Sigmoid colon (tissue), 7 donors: ENCODE measurements at places on chromosomes 1 and 21. TPM values are rescaled to one million over a fixed set of nuclear protein-coding genes. Genes with fewer than 3 reads are reported as not detected.

RHEX gene
- not detected for total RNA-seq

- no peak overlapping the region for H3K4me3 ChIP-seq
- no peaks in the 10 kb centered on the region for H3K36me3 ChIP-seq
- no peaks in the 10 kb centered on the region for H3K4me1 ChIP-seq
- no peak for DNase-seq
- no peak overlapping the region for H3K27ac ChIP-seq
Measured at GRCh38 chr1:210373628-210373877, 44.9 kb downstream of the HHAT start.

DNA sequence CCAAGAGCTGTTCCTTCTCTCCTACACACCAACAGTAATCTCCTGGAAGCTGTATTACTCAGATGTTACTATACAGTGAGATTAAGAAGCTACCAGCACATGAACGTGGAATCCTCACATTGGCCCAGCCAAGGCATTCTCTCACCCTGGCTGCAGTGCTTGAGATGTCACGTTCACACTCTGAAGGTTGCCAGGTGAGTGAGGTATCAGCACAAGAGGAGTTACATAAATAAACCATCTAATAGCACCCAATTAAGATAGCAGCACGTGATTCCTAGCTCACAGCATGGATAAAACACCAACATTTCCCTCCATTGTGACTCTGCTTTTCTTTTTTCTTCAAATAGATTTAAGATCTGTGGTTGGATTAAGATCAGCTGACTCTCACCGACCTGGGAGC lies 182.8 kb downstream of the PLPP3 start:
- no peaks in the 10 kb centered on the region for H3K4me1 ChIP-seq
- no peak overlapping the region for H3K4me3 ChIP-seq
- H3K27me3 ChIP-seq: no peaks in the 10 kb centered on the region
- DNase-seq: no peak

- DNase-seq: no peak
- no peaks in the 10 kb centered on the region for H3K4me1 ChIP-seq
- no peaks in the 10 kb centered on the region for H3K36me3 ChIP-seq
- H3K27me3 ChIP-seq: peaks cover 6% of the 10 kb centered on the region
- H3K4me3 ChIP-seq: no peak overlapping the region
Measured at GRCh38 chr1:29642519-29642918, 406.2 kb downstream of the PTPRU start.

DNA sequence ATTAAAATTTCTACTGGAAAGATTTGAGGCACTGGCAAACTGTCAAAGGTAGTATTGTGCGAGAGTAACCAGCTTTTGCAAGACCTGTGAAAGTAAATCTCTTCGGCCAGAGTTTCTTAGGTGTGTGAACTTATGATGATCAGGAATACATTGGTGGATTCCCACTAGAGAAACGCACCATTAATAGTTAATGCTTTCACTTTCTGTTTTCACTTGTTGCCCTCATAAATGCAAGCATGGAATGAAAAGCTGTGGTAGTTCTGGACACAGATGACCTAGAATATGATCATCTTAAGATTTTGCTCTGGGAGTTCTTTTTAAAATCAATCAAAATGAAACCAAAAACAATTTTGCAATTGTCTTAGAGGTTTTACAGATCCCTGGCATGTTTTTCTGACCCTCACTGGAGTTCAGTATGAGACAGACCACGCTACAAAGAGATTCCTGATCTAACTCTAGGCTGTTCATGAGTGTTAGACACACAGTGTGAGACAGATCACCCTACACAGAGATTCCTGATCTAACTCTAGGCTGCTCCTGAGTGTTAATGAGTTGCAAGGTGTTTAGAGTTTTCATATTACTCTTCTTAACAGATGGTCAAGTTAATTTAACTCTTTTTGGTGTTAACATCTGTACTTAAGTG lies 98.8 kb downstream of the SDCCAG8 start:
- no peak for DNase-seq
- peak overlapping the region; percentile 37 for H3K27ac ChIP-seq
- H3K36me3 ChIP-seq: no peaks in the 10 kb centered on the region

- H3K36me3 ChIP-seq: no peaks in the 10 kb centered on the region
- no peak overlapping the region for H3K27ac ChIP-seq
- H3K27me3 ChIP-seq: peaks cover 3% of the 10 kb centered on the region
- DNase-seq: no peak
Measured at GRCh38 chr1:11529330-11529729, 50.4 kb downstream of the DISP3 start.

- no peak overlapping the region for H3K27ac ChIP-seq
- no peaks in the 10 kb centered on the region for H3K36me3 ChIP-seq
- no peaks in the 10 kb centered on the region for H3K27me3 ChIP-seq
- H3K4me1 ChIP-seq: no peaks in the 10 kb centered on the region
- H3K4me3 ChIP-seq: no peak overlapping the region
Measured at GRCh38 chr1:237411621-237412020, 369.6 kb downstream of the RYR2 start.

DNA sequence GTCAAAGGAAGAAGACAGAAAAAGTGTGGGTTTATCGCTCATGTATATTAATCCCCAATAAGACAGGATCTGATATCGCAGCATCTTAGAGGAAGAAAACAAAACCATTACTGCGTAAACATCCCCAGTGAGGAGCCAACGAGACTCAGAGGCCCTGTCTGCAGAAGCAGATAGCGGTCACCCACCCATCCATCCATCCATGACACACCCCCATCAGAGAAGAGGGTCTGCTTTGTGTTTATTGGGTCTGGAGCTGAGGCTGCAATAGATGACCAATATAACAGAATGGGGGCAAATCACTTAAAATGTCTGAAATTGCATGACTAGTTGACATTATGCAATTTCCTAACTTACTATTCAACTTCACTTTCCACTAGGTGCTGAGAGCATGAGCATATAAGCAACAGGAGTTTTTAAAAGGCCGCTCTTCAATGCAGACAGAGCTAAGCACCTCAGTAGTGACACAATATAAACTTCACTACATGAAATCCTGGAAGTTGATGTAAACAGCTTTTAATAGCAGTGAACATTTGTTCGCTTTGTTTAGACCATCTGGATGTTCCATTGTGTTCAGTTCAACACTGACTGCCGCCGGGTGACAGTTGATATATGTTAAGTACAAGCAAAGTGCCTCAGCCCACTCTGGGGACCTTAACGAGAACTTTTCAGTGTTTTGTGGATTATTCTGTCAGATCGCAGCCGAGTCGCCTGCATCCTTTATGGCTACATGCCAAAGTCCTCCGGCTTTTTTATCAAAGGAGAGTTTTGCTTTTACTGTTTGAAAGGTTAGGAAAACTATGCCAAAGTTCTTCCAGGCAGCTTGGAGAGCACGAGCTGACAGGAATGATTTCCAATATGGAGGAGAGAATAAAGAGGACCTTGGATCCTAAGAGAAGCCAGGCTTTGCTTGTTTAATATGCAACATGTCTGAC lies 167.5 kb downstream of the ZNF281 start:
- H3K27ac ChIP-seq: peak overlapping the region; percentile 59
- no peak for DNase-seq
- H3K36me3 ChIP-seq: no peaks in the 10 kb centered on the region
- no peaks in the 10 kb centered on the region for H3K27me3 ChIP-seq
- H3K4me1 ChIP-seq: peaks cover 12% of the 10 kb centered on the region
- H3K4me3 ChIP-seq: peak overlapping the region; percentile 38

ANKRD45 gene
- 0.71 TPM for total RNA-seq

DNA sequence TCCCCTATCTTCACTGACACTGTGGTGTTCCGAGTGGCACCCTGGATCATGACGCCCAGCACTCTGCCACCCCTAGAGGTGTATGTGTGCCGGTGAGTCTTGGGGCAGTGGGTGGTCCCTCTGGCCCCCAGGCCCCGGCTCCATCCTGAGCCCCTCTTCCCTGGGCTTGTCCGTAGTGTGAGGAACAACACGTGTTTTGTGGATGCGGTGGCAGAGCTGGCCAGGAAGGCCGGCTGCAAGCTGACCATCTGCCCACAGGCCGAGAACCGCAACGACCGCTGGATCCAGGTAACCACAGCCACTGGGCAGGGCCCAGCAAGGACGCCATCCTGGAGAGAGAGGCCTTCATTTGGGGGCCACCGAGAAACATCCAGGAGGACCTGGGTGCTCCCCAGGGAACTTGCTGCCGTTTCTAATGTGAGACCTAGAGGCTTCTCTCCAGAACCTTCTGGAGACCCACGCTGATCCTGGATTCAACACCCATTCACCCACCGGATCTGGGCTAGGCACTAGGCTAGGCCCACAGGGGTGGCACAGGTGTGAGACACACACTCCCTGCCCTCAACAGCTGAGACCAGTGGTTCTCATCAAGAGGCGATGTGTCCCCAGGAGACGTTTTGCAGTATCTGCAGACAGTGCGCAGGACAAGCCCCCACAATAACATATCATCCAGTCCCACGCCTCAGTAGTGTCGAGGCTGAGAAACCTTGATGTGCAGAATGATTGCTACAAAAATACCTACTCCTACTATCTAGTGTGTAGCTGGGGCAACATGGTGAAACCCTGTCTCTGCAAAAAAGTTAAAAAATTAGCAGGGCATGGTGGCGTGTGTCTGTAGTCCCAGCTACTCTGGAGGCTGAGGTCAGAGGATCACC lies 22.2 kb downstream of the PADI3 start:
- H3K4me1 ChIP-seq: no peaks in the 10 kb centered on the region
- no peak overlapping the region for H3K27ac ChIP-seq
- H3K27me3 ChIP-seq: no peaks in the 10 kb centered on the region
- no peaks in the 10 kb centered on the region for H3K36me3 ChIP-seq

DNA sequence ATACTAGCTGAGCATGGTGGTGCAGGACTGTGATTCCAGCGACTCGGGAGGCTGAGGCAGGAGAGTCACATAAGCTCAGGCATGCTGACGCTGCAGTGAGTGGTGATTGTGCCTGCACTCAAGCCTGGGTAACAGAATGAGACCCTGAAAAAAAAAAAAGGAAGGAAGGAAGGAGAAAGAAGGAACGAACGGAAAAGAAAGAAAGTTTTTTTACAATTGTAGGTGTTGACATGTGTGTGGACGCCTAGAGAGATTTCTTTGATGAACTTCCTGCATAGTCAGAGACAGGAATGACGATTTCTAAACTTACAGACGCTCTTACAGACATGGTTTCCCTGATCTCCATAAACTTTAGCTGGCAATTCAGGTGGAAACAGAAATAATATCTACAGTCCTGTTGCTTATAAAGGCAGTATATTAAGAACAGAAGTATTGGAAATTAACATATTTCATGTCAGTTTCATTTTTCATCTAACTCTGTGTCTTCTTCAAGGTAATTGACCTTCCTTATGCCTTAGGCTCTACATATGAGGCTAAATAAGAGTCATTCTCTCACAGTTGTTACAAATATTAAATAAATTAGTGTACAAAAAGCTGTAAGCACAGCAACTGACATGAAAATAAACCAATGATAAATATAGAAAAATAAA lies 4.1 kb downstream of the SAMSN1 start:
- no peaks in the 10 kb centered on the region for H3K27me3 ChIP-seq
- no peak for DNase-seq
- H3K36me3 ChIP-seq: no peaks in the 10 kb centered on the region
- H3K4me1 ChIP-seq: no peaks in the 10 kb centered on the region

DNA sequence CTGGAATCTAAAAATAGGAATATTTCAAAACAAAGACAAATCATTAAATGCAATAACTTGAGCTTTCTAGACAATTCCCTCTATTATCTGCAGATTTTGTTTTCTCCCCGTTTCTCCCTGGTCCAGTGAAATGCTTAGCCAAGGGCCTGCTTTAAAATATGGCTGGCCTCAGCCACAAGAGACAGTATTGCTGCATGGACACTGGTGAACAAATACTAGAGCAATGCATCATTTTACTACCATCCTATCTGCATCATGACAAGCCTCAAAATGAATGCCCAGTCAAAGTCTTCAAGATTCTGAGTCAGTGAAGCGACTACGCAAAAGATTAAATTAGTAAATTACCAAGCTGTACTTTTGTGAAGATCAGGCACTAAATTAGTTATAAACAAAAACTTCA lies 80.5 kb downstream of the ENAH start:
- DNase-seq: no peak
- no peaks in the 10 kb centered on the region for H3K27me3 ChIP-seq
- no peak overlapping the region for H3K4me3 ChIP-seq
- H3K27ac ChIP-seq: no peak overlapping the region
- H3K4me1 ChIP-seq: no peaks in the 10 kb centered on the region
